COLO829 (cell line): ENCODE measurements at places on chromosomes 6 and 20.

- no peak for DNase-seq
Observed at GRCh38 chr6:163352966-163353365, 61.6 kb upstream of the QKI start.

- DNase-seq, result no peak
Observed at GRCh38 chr6:110548110-110548847, 71.9 kb upstream of the SLC22A16 start.

GRCh38 chr6:164106345-164106769 lies 691.8 kb downstream of the QKI start:
- DNase-seq, result no peak

- no peak for DNase-seq
Observed at GRCh38 chr6:108463784-108464183, 96.9 kb upstream of the FOXO3 start.

GRCh38 chr20:2295886-2296515 lies at the start of gene TGM3:
TSS of gene TGM3 (plus strand) at chr20:2296001. CDS start at chr20:2296064, 63 bp downstream.
- peak; percentile 45 for DNase-seq

- DNase-seq, result peak; percentile 82
Observed at GRCh38 chr6:4155848-4156466, 20.6 kb upstream of the ECI2 start.

- DNase-seq, result no peak
Observed at GRCh38 chr6:23498013-23498412, 628.0 kb upstream of the NRSN1 start.

DNA sequence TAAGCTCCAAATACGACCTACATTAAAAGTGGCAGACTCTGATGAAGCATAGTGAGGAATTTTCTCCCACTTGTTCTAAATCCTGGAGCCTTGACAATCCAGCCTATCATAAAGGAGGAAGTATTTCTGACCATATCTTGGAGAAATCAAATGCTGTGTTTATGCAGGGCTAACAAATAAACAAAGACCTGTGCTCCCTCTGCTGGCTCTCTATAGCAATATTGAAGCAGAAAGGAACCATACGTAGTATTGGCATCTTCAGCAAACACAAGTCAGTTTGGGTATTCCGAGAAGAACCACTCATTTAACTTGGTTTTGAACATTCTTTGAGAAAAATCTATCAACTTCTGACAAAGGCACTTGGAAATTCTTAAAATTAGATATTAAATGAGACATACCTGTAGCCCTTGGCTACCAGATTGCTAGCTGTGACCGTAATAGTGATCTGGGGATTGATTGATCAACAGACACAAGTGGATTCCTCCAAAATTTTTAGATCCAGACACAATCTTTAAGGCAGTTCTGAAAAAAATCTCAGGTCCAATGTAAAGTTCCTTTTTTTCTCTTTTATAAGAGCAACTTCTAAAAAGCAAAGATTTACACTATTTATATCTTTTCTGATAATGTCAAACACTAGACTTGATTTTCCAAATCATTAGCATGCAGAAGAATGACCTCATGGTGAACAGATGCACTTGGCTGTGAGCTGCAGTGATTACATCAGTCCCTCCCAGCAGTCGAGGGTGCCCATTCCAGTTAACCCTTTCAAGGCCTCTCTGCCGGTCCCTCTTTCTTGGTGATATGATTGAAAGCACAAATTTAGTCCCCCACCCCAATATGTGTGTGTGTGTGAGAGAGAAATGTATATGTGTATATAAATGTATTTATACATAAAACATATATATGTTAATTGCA lies 40.2 kb downstream of the INSM1 start:
- DNase-seq, result peak; percentile 40

DNA sequence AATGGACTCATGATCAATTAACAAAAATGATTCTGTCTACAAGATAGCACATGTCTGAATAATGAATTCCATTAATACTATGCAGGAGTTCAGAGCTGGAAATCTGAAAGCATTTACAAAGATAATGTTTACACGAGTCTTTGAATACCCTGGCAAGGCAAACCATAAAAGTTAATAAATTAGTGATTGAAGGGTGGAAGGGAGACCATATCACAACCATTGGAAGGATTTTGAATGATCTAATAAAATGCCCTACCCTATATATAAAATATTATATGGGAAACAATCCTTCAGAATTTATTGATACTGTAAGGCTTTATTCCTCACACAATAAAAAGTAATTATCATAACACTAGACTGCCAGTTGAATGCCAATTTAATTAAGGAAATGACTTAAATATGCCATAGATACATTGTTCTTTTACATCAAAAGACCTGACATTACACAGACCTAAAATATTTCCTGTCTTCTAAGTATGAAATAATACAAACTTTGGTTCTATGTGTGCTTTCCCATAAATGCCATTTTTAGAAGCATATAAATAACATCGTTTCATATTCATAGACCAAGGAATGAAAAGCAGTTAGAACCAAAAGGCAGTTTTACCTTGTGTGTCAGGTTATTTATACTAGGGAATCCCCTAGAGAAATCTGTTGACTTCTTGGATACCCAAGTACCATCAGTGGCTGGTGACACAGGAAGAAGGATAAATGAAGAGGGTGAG lies 249.2 kb upstream of the MARCKS start:
- no peak for DNase-seq

DNA sequence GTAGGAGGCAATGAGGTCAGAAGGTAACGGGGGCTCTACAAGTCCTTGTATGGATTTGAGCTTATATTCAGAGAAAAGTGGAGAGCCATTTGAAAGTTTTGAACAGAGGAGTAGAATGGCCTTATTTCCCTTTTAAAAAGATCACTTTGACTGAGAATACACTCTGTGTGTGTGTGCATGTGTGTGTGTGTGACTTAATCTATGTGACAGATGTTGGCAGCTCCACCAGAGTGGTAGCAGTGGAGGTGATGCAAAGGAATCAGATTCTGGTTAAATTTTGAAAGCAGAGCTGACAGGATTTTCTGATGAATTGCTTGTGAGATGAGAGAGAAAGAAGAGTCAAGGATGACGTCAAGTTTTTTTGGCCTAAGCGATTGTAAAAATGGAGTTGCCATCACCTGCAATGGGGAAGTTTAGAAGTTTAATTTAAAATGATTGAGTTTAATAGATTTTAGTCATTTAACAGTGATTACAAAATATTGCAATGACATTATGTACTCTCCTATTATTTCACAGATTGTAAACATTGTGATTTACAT lies 172.2 kb upstream of the HEY2 start:
- DNase-seq, result no peak

DNA sequence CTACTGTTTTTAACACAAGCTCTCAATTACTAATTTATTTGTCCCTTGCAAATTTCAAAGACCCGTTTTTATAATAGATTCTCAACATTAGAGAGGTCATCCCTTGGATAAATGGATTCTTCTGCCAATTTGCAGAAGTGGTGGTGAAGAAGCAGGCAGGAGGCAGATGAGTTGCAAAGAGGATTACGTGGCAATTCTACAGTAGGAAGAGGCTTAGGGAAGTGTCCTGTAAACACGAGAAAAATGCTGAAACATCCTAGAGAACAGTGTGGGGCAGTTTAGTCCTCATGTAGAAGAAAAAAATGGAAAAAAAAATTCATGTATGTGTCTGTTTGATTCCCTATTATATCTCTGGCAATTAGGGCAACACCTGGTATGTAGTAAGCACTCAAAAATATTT lies 87.6 kb downstream of the BMP2 start:
- DNase-seq, result no peak

DNA sequence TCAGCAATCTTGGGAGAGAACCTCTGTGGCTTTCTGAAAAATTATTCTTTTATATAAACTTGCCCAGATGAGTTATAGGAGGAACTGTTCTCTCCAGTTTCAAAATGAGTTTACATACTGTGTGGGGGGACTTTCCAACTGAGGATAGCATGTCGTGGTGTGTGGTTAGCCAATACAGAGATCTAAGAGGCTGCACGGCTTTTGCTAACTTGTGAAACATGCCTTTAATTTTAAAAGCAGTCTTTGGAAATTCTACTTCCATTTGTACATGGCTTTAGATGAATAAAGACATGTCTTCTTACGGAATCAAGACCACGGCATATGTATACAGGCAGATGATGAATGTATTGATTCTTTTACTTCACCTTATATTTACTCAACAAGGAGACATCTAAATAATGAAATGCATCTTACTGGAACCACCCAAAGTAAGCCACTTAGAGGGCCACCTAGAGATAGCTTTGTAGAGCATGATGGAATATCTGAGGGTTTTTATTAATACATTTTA lies 39.8 kb downstream of the HIVEP1 start:
- no peak for DNase-seq

DNA sequence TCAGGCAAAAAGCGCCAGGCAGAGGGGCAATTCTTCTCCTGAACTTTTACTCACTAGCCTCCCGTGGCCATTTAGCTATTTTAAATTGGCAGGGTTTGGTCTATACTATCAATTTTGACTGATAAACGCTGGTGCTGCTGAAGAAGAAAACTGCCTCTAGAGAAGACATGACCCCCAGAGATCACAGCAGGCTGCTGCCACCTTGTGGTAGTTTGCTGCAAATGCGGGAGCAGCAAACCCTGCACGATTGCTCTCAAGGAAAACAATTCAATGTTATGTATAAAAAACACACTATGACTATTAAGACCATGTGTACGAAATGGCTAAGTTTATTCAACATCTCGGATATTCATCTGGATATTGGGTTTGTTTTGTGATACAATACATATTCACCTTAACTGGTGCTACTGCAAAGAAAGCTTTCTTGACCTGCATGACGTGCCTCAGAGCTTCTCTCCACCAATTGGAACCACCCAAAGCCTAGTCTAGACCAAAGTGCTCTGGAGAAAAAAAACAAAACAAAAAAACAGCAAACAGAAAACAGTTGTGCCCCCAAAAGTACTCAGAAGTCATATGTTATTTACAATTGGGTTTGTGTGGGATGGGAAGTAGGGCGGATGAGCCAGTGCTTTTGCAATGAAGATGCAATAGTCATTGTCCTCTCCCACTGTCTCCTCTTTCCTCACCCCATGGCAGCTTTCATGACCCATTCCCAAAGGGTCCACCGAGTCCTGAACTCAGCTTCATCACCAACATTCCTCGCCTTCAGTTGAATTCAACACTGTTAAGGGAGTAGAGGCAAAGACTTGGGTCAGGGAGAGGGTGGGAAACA lies 19.6 kb upstream of the IL17F start:
- DNase-seq, result peak; percentile 59

GRCh38 chr6:53041356-53041755 lies 23.8 kb upstream of the FBXO9 start:
- DNase-seq, result no peak

- DNase-seq, result no peak
Observed at GRCh38 chr6:165662041-165662748, 846 bp downstream of the PDE10A start.
